SK-N-SH (cell line): ENCODE measurements at places on chromosomes 11 and 22.

DNA sequence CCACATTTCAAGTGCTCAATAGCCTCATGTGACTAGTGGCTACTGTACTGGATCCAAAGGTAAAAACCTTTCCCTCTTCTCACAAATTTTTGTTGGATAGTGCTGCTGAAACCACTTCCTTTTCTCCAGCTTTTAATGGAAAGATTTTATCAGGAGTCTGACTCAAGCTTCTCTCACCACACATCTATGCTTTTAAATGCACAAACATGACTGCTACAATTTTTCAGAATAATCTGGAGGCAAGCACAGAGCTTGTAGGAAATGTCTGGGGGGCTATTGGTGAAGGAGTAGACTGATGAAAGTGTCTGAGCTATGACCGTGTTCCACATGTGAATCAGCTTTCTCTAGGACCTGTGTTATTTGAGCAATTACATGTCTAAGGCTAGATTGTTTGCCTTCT is 101.1 kb upstream of the FAT3 start:
- DNase-seq = no peak

- DNase-seq = peak; percentile 93
These were observed 34.8 kb upstream of the CARS1 start for GRCh38 chr11:3091846-3092602.

- DNase-seq = no peak
These were observed 20.3 kb upstream of the POU2AF1 start for GRCh38 chr11:111399187-111400031.

DNA sequence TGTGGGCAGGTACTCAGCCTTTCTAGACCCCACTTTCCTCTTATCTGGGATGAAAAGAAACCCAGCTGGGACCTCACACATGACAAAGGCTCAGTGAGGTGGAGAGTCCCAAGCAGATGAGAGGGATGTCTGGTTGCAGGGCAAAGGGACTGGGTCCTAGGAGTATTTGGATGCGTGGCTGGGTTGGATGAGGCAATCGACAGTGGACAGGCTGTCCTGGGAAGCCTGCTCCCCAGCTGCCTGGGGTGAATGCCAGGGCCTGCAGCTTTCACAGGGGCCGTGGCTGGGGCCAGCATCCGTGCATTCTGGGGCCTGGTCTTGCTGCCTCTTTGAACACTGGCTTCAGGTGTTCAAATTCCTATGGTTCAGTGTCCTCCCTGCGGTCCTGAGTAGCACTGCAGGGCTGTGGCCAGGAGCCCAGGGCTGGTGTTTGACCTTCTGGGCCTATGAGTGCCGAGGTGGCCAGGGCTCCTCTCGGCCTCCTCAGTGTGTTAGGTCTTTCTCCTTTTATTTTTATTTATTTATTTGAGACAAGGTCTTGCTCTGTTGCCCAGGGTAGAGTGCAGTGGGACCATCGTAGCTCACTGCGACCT is 65.3 kb downstream of the MCM5 start:
- no peak for DNase-seq

GRCh38 chr11:107882095-107882820 is 23.7 kb upstream of the SLC35F2 start:
- DNase-seq = no peak

- DNase-seq = no peak
These were observed 365.3 kb upstream of the PDGFD start for GRCh38 chr11:104529213-104529612.

GRCh38 chr11:123570939-123571580 is 83.4 kb downstream of the SCN3B start:
- DNase-seq = no peak

DNA sequence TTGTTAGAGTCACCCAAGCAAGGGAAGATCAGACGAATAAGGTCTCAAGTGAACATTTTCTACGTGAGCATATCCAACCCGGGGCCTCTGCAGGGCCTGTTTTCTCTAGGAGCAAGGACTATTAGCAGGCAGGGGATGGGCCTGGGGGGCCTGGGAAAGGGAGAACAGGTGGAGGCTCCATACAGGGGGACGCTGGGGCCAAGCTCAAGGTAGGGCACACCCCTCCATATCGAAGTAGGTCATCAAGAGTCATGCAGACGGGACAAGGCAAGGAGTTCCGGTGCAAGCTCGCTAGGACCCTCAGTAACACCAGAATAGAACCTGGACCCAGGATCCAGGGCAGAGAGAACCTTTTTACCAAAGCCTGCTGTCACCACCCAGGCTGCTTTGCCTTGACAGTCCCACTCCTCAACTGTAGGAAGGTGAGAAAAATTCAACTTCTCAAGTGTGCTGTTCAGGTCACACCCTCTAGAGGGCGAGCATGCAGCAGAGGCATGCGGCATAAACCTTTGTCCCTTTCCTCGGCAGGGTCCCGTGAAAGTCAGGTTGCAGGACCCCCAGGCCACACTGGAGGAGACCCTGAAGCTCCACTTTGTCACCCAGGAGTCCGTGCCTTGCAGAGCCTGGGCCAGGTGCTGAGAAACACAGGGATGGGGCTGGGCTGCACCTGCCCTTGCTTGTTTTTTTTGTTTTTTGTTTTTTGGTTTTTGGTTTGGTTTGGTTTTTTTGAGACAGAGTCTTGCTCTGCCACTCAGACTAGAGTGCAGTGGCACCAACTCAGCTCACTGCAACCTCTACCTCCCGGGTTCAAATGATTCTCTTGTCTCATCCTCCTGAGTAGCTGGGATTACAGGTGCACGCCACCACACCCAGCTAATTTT is 8.6 kb upstream of the APOBEC3B start:
- no peak for DNase-seq

GRCh38 chr11:117146521-117146920 is 2.4 kb downstream of the PAFAH1B2 start:
- no peak for DNase-seq

GRCh38 chr11:114036147-114036811 is 23.2 kb upstream of the ZBTB16 start:
- peak; percentile 90 for DNase-seq

GRCh38 chr11:32583459-32584271 is at the start of gene EIF3M:
TSS of gene EIF3M (plus strand) at chr11:32583831. CDS start at chr11:32583888, 57 bp downstream.
- peak; percentile 95 for DNase-seq

- DNase-seq = peak; percentile 87
These were observed 775 bp downstream of the FAM181B start for GRCh38 chr11:82732734-82733443.

DNA sequence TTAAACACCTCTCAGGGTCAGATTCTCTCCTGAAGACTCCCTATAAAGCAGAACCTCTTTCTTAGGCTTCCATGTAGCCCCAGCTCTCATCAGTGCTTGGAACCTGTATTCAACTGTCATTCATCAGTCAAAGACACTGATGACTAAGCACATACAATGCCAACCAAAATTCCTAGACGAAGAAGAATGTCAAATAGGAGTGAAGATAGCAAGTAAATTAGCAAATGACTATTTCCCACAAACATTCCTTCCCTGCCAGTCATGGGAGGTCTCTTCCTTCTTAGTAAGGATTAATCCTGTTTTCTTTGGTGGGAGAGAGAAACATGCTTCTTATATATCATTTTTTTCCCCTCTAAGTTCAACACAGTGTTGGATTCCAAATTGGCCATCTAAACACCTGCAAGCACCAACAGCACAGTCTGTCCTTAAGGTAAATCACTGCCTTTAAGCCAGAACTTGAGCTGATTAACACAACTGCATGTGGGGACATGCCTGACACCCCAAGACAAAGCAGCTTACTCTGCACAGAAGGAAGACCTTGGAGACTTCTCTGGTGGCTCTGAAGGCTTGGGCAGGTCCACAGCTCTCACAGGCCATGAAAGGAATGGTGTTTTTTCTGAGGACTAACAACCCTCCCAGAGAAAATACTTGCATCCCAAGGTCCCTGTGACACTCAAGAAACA is 47.5 kb upstream of the ME3 start:
- DNase-seq = no peak

DNA sequence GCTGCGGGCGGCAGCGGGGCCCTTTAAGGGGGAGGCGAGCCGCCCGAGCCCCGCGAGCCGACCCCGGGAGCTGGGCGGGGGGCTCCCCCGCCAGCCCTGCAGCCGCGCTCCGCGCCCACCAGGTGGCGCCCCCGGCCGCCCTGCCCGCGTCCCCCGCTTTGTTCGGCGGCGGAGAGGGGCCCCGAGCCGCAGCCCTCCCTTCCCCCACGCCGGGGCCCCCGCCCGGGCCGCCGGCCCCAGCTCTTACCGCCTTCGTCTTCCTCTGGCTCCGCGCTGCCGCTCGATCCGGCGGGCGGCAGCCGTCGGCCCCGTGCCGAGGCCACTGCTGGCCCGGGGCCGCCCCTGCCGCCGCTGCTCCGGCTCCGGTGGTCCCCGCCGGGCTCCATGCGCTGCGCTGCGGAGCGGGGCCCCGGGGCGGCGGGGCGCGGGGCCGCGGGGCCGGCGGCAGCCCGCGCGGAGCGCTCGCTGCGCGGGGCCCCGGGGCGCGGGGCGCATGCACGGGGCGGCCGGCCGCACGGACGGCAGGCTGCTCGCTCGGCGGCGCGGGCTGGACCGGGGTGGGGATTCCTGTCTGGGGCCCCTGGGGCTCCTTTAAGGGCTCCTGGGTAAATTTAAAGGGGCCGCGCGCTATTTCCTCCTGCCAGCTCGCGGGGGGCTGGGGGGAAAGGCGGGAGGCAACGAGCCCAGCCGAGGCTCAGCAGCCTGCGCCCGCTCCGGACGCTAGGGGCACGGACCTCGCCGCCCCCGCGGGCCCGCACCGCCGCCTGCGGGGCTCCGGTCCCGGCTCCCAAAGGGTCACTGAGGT is at the start of gene ZFTA:
Gene ZFTA (minus strand): TSS at position 539 of the 805 bp plus-strand sequence. CDS start 153 bp downstream, at position 386.
- peak; percentile 98 for DNase-seq

DNA sequence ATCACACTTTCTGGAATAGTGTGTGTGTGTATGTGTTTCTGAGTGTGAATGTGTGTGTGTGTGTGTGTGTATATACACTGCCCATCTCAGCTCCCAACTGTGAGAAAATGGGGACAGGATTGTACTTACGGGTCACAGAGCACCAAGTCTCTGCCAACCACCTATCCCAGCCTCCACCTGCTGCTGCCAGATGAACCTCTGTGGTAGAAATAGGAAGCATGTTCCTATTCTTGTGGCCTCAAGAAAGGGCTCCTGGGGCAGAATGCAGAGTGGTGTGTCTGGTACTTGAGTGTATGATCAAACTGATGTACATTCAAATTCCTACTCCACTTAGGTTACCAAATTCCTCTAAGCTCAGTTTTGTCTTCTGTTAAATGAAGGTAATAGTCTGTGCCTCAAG is 14.6 kb downstream of the UBASH3B start:
- DNase-seq = no peak

DNA sequence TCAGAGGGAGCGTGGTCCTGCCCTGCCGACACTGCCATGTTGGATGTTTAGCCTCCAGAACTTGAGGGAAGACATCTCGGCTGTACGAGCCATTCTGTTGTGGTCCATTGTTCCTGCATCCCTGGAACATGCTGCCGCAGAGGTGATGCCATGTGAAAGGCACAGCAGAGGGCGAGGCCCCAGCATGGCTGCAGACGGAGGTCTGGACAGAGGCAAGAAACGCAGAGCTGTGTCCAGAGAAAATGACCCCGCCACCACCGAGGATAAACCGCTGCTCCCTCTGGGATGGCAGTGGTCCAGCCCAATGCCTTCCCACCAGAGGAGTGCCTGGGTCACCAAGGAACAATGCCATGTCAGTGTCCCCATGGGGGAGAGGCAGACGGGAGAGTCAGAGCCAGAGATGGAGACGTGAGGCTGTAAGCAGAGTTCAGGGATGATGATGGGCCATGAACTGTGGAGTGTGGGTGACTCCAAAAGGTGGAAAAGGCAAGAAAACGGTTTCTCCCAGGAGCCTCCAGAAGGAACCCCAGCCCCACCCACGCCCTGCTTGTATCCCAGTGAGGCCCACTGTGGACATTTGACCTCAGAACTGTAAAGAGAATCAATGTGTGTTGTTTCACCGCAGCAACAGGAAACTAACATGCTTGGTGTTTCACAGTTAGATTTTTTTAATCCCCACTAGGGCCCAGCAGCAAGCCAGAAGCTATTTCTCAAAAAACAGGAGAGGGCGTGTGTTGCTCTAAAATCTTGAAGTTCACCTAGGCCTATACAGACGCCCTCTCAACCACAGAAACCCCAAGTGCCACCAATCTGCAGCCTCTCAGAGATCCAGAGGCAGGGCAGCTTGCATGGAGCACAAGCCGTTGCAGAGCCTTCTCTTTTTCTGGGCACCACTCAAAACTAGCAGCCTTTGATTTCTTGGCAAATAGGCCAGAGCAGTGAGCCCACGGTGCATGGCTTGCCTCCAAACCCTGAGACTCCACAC is 1422.9 kb downstream of the TBC1D22A start:
- no peak for DNase-seq

DNA sequence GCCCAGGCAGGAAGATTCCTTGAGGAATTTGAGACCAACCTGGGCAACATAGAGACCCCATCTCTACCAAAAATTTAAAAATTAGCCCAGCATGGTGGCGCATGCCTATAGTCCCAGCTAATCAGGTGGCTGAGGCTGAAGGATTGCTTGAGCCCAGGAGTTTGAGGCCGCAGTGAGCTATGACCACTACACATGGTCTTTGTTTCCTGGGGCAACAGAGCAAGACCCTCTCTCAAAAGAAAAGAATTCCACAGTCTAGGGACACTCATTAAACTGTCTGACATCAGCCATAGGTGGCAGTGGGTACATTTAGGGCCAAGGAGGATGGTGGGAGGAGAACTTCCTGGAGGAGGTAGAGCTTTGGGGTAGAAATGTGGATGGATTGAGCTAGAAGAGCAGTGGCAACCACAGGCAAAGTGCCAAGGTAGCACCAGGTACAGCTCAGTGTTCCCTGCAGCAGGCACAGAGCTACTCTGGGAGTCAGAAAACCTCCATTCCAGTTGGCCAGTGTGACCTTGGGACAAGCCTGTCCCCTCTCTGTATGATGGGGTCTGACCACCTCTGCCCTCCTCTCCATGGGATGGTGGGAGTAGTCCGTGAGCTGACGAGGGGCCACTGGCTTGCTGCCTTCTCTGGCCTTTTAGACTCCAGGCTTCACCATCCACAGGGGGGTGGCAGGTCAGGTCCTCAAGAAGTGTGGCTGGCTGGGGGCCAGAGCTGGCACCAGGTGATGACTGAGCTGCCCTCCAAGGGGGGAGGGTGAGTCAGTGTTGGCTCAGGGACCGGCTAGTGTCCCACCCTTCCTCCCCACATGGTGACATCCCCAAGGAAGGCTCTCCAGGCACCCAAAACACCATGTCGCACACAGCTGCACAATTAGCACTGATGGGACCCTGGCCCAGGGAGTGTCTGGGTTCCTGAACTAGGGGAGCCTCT is 3.7 kb upstream of the CLCF1 start:
- DNase-seq = no peak

DNA sequence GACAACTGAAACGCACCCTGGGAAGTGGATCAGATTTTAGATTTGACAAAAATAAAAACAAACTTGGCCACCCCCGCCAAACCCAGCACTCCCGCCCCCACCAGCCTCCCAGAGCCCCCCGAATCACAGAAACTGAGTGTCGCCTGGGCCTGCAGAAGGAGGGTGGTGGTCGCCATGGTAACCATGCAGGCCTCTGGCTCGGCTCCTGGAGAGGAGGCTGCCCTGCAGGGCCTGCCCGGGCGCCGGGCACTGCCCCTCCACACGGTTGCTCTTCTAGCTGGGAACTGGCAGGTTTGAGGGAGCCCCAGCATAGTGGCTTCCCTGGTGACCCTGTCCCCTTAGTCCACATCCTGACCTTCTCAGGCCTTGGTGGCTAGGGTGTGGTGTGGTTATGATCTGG is 19.3 kb downstream of the CACNA1I start:
- peak; percentile 63 for DNase-seq

GRCh38 chr11:5621580-5621979 is 3.2 kb upstream of the TRIM34 start:
- DNase-seq = no peak
